Left cardiac atrium (tissue), 4 donors: ENCODE measurements at places on chromosomes 13 and 19. TPM values are rescaled to one million over a fixed set of nuclear protein-coding genes. Genes with fewer than 3 reads are reported as not detected.

The FPR2 gene
- 1.1 TPM for total RNA-seq

The PPP1R37 gene
- total RNA-seq: 19.4 TPM

The ZNF382 gene
- total RNA-seq: 12.1 TPM

The CGB1 gene
- not detected for total RNA-seq

The SSC5D gene
- total RNA-seq: 6.7 TPM

The TFDP1 gene
- 57.1 TPM for total RNA-seq

The PHF11 gene
- total RNA-seq: 20.6 TPM

GRCh38 chr13:49292742-49293486, 45.2 kb downstream of the CDADC1 start:
- peak; percentile 79 for DNase-seq

- DNase-seq: no peak
Observed at GRCh38 chr19:13951799-13952153, 533 bp upstream of the DCAF15 start.

DNA sequence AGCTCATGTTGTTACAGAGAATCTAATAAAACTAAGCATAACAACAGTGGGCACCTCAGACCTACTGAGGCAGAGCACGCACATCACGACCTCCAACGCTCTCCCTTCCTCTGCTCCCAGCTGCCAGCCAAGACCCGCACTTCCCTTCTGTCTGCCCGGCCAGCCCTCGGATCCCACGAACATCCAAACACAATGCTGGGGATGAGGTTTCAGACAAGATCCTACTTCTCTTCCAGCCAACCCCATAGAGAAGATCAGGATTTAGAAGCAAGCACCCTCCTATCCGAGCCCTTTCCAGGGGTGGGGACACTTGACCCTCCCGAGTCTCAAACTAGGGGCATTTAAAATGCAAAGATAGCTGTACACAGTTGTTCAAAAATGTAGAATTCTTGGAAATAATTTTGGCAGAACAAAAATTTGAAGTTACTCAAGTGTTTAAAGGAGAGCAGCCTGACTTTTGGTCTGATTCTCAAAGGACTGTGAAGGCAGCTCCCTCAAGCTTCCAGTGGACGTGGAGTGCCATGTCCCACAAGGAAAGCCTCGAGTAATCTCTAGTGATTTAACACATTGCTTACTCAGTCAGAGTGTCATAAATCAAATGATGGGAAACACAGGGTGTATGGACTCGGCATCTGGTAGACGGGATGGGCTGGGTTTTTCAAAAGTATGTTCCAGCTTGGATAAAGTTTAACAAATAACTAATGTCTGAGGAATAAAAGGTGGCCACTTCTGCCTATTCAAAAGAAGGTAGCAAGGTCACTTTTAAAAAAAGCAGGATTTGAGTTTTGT, 32.8 kb downstream of the ANKRD10 start:
- no peak for DNase-seq

DNA sequence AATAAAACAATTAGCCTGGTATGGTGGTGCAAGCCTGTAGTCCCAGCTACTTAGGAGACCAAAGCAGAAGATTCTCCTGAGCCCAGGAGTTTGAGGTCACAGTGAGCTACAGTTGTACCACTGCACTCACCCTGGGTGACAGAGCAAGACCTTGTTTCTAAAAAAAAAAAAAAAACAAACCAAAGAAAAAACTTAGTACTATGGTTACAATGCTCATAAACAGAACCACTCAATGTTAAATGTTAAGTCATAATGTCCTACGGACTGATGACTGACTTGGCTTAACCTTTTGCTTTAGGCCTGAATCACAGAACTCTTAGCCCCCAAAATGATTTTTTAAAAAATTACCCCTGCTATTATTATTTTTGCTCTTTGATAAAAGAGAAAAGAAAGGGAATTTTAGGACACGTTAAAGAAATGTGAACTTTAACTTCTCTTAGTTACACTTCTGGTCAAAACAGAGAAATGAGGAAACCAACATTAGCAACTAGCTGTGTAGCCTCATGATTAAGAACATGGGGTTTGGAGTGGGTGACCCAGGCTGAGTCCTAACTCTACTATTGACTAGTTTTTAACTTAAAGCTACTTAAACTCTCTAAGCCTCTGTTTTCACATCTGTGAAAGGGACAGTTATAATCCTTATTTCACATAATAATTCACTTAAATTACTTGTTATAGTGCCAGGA, 13.7 kb upstream of the ELF1 start:
- no peak for DNase-seq

- DNase-seq: no peak
Observed at GRCh38 chr13:89375839-89376238, 1704.7 kb downstream of the SLITRK5 start.

- DNase-seq: no peak
Observed at GRCh38 chr19:43760941-43761340, 6.2 kb upstream of the SMG9 start.

- DNase-seq: no peak
Observed at GRCh38 chr13:26378116-26378515, 124.2 kb downstream of the CDK8 start.

GRCh38 chr19:7678971-7679751, 1.5 kb upstream of the TRAPPC5 start:
- DNase-seq: no peak

- DNase-seq: no peak
Observed at GRCh38 chr13:111981446-111982165, 85.3 kb upstream of the SOX1 start.

- no peak for DNase-seq
Observed at GRCh38 chr13:49874430-49874829, 61.7 kb downstream of the SPRYD7 start.

GRCh38 chr19:17733127-17733526, 13.8 kb downstream of the MAP1S start:
- DNase-seq: no peak

DNA sequence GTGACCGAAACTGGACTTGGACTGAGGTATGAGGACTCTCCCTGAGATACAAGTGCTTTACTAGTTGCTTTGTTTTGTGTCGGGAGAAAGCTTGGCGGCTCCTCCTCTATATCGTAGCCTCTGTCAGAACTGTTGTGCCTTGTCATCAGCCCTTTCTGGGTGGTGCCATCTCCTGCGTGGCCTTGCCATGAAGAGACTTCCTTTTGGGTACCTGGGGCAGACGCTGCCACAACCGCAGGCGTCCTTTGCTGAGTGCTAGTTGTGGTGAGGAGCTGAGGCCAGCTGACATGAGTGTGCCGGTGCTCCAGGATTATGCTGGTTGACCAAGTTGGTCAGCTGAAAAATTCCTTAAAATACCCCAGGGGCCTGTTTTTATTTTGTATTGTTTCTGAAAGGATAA, 124.5 kb downstream of the AKAP11 start:
- no peak for DNase-seq

DNA sequence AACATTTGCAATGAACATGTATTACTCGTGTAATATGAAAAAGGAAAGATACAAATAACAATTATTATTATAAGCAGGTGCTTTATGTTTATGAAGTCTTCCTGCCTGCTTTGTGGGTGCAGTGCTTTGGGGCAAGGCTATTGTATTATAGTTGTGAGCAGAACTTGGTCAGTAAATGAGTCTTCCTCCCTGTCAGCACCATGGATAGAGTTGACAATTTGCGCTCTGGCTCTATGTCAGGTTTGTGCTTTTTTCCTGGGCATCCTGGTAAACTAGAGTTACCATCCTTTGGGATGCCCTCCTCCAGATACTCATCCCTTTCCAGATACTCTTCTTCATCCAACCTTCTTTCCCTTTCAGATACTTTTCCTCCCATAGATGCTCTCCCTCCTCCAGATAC, 19.6 kb downstream of the ERICH6B start:
- no peak for DNase-seq

DNA sequence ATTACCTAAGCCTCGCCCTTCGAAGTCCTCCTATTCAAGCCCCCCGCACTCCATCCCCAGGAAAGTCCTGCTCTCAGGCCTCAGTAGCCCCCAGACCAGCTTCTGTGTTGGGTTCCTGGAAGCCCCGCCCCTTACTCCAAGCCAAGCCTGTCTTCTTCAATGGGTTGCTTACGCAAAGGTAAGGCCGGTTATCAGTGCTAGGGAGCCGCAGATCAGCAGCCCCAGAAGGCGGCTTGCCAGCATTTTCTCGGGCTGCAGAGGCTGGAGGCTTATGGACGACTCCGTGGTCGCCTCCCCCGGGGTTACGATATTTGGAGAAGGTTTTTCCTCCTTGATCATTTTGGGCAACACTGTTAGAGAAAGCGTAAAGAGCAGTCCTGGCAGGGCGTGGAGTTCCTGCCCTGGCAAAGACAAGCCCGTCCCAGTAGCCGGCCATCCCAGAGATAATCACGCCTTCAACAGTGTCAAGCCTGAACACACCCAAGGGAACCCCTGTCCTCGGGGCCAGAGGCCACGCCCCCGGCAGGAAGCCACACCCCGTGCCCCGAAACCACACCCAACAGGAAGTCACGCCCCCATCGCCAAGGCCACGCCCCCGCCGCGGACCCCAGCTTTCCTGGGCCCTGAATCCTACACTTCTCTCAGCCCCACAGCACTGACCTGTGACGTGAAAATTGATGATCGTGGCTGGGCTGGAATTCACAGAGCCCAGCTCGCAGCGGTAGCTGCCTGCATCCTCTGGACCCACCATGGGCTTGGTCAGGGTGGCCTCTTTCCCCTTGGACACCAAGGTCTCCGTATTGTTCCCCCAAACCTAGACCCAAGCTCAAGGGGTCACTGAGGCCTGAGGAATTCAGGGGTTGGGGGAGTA, 954 bp upstream of the RASIP1 start:
- peak; percentile 77 for DNase-seq

DNA sequence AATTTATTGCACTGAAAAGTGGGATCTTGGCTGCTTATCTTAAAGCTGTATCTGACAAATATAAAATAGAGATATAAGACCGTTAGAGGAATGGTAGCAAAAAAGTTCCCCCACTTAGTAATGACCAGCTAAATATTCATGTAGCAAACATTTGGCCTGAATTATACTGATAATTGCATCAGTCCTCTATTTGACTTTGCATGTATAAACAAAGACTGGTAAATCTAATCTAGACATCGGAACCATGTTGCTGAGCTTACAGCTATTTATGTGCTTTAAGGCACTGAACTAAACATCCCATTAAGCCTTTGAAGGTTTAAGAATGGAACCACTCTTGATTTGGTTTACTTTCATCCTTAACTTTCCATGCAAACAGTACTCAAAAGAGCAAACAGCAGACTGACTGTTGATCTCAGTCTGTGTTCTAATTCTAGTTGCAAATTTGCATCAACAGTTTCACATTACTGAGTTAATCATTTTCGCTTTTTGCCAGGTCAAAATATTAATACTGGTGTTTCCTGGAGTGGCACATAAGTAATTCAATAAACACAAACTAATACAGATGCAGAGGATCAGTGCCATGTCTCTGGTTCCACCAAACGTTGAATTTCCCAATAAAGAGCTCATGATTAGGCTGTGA, 203.5 kb upstream of the HTR2A start:
- no peak for DNase-seq

DNA sequence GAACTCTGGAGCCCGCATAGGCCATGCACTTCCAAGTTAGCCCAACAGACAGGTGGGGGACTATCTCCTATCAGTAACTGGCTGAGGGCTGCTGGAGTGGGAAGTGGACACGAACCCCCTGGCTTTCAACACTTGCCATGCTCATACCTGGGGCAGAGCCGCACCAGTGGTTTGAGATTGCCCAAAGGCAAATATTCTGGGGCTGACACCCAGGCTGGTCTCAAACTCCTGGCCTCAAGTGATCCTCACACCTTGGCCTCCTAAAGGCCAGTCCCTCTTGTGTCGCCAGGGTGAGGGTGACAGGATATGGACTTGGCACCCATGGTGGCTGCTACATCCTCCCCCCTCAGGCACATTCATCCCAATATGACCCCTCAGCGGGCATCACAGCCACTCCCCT, 13.1 kb downstream of the NFKBID start:
- no peak for DNase-seq

GRCh38 chr19:44607049-44607448, 6.3 kb upstream of the IGSF23 start:
- no peak for DNase-seq

GRCh38 chr13:69319656-69320055, 788.0 kb upstream of the ATXN8OS start:
- no peak for DNase-seq

DNA sequence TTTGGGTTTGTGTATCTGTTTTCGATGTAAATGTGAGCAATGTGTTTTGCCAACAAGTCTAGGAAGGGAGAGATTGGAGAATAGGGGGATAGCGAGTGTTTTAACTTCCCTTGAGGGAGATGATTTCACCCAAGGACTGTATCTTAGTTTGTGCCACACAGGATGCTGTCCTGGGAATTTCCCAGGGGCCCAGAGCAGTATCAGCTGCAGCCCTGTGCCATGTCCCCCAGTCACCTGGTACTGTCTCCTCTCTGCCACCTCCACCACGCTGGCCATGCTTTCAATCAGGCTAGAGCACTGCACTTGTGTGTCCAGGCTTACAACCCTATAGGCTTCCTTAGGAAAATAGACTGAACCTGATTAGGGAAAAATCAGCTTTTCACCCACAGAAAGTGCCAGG, 40.1 kb upstream of the CLDN10 start:
- DNase-seq: no peak

DNA sequence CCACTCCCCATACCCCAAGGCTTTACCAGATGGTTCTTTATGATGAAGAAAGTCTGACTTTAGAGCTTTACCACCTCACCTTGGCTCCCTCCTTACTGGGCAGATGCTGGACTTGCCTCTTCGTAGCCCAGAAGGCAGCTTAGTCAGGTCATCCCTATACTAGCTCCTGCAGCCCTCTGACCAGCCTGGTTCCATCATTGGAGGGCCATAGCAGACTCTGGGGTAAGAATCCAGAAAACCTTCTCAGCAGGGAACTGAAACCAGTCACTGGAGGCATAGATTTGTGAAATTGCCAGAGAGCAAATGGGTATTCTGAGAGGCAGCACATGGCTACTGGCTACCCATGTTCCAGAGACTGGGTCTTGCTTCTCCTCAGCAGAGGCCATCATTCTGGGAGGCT, 21.8 kb upstream of the ZNF492 start:
- DNase-seq: no peak

- no peak for DNase-seq
Observed at GRCh38 chr19:29516358-29516725, 9.5 kb upstream of the VSTM2B start.
